H4 (cell line): ENCODE measurements at places on chromosomes 7 and 10.

DNA sequence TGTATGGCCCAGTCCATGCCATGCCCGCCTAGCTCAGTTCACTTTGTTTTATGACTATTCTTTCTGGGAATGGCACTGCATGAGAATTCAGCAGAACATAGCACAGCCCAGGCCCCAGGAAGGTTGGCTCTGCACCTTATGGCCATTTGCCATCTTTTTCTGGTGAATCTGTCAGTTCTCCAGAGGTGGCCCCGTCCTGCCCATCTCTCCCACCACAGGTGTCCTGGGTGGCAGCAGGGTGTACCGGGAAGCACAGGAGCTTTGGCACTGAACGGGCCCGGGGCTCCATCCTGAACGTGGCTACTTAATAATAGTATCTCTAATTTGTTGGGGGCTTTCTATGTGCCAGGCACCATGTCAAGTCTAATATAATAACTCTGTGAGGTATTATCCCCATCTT, 24.7 kb downstream of the GOLGA7B start:
- no peak for DNase-seq

DNA sequence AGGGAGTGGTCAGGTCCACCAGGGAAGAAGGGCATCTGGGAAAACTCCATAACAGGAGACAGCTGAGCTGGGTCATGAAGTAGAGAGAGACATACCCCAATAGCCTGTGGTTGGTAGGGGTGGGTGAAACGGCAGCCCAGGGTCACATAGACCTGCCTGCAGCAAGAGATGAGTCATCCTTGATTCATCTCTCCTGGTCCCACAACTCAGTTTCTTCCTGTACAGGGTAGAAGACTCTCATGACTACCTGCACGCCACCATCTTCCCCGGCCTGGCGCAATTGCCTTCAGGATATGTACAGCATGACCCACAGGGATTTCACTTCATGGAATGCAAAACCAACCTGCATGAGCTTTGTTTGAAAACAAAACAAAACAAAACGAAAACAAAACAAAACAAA, 45.1 kb upstream of the ADAM12 start:
- peak; percentile 45 for DNase-seq

GRCh38 chr7:37118004-37118403, 330.7 kb downstream of the ELMO1 start:
- DNase-seq = no peak

- DNase-seq = no peak
Observed at GRCh38 chr7:106597751-106598546, 63.0 kb downstream of the CCDC71L start.

DNA sequence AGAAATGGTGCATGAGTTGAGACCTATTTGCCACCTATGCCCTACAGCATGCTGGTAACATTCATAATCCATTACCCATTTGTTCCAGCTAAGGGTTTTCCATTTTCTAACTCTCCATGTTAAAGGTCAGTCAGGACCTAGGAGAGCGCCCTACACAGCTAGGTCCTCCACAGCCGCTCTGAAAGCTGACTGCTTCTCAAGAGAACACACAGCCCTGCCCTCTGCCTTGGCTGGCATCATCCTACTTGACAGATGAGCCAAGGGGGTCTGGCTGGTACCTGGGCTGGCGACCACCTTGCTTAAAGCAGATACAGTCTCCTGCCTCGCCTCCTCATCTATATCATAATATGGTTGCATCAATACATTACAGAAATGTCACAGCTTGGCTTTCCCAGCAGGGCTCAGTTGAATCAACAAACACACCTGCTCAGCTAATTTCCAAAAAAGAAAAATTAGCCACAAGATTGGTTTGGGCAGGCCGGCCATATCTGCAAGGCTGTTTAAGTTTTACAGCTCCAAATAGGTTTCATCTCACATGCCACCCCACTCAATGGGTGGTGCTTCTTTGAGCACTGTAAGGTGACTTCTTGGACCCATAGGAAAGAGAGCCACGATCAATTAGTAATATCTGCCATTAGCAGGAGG, 17.3 kb downstream of the TLL2 start:
- no peak for DNase-seq

- no peak for DNase-seq
Observed at GRCh38 chr10:93081318-93081717, 7.6 kb downstream of the CYP26A1 start.

GRCh38 chr10:10831085-10831484, 186.6 kb upstream of the CELF2 start:
- peak; percentile 19 for DNase-seq

DNA sequence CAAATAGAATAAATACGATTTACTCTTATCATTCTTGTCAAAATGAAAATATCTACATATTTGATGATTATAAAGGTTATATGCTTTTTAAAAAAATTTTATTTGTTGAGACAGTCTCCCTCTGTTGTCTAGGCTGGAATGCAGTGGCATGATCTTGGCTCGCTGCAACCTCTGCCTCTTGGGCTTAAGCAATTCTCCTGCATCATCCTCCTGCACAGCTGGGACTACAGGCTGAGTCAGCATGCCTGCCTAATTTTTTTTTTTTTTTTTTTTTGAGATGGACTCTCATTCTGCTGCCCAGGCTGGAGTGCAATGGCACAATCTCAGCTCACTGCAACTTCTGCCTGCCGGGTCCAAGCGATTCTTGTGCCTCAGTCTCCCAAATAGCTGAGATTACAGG, 48.9 kb downstream of the PUS7 start:
- peak; percentile 55 for DNase-seq

GRCh38 chr7:31741852-31742251, 54.8 kb downstream of the PPP1R17 start:
- no peak for DNase-seq

DNA sequence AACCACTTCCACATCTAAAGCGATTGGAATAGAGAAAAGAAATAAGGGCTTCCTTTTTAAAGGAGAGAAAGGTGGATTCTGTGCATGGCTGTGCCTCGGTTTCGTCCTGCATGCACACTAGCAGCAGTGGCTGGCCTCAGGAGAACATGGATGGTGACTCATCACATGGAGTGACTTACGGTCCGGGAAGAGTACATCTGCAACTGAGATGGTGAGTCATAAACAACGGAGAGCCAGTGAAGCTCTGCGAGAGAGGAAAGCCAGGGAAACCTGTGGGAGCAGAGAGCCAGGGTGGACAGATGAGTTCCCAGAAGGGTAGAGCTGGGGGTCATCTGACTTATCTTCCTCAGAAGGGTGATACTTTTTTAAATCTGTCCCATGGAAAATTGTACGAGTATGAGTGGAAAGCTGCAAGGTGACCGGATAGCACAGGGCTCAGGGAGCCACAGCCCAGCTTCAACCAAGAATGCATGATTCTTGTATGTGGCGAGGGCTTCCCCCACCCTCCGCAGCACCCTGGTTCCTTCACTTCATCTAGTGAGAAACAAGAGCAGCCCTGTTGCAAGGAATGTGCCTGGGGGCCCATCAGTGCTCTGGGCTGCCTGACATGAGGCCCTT, 259.1 kb downstream of the KLF6 start:
- peak; percentile 92 for DNase-seq

DNA sequence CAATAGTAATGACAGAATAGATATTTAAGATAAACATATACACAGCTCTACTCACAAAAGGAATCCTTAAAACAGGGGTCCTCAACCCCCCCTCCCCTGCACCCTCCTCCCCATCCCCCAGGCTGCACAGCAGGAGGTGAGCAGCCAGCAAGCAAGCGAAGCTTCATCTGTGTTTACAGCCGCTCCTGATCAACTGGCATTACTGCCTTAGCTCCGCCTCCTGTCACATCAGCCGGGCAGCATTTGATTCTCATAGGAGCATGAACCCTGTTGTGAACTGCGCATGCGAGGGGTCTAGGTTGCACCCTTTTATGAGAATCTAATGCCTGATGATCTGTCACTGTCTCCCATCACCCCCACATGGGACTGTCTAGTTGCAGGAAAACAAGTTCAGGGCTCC, 65.5 kb downstream of the SMURF1 start:
- DNase-seq = no peak

- no peak for DNase-seq
Observed at GRCh38 chr7:104306793-104307192, 21.6 kb upstream of the LHFPL3 start.

DNA sequence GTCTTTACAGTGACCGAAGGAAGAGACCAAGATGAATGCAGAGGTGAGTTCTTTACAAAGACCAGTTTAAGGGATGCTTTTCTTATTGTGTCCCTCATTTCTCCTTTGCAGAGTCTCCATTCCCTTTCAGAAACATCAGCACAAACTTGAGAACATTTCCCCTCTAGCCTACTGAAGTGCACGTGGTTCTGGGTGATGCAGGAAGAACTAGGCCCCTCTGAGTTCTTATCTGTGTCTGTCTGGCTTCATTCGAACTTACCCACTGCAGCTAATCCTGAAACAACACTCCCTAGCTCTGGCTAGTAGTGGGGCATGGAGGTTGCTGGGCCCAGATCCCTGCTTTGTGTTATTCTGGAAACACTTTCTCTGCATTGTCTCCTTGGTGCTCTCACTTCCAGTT, 12.6 kb downstream of the BLVRA start:
- DNase-seq = no peak

DNA sequence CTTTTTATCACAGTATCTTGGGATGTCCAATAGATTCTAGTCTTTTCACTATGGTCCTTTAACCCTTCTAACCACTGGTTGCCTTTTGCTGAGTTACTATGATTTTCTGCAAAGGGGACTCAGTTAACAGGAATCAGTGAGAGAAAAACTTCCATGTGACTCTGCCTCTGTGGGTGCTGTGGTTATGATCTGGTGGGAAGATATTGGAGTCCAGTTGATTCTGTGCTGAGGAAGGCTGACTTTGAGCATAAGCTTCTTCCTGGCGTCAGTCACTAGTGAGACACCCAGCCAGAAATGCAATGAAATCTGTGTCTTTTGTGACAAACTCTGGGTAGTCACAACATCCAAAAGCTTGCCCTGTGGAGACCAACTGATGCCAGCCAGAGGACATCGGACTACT, 648.0 kb downstream of the SUGCT start:
- DNase-seq = no peak

- no peak for DNase-seq
Observed at GRCh38 chr10:47383261-47384147, 589 bp downstream of the ZNF488 start.

DNA sequence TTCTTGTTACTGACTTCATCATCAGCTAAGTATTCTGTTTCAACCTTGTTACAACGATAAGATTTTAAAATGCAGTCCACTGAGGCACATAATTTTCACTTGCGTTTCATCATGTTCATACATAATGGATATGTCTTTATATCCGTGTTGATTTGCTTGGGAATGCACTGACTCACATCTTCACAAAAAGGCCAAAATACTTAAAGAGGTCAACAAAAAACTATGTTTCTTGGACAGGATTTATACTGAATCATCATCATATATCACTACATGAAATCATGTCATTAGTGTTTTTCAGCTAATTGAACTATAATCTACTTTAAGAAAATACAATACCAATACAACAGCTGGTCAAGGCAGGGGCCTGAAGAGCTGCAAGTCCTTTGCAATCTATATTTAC, 324.5 kb upstream of the KLF6 start:
- DNase-seq = no peak

- peak; percentile 89 for DNase-seq
Observed at GRCh38 chr7:75772081-75773077, at the start of gene CCL26. CCL26 (minus strand) TSS chr7:75772211; CDS start chr7:75772176, 35 bp downstream.

GRCh38 chr10:11687779-11688447, 54.3 kb upstream of the ECHDC3 start:
- DNase-seq = no peak

DNA sequence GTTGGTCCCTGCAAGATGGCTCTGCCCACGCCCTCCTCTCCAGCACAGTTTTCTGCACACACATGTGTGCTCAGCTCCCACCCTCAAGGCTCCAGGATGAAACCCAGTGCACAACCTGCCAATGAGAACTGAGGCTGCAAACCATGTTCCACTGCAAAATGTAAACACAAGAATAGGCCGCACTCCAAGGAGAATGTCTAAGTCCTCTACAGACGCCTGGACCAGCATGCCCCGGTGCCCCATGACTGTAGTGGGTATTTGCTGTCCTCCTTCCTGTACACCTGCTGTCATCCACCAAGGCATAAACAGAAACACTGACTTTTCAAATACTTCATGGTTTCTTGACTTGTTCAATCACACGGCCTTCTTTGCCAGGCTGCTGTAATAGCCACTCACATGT, 72.6 kb downstream of the COBL start:
- no peak for DNase-seq

GRCh38 chr10:26715137-26715487, 17.6 kb downstream of the PDSS1 start:
- no peak for DNase-seq

- no peak for DNase-seq
Observed at GRCh38 chr10:64344211-64344610, 823.0 kb downstream of the REEP3 start.

- DNase-seq = peak; percentile 50
Observed at GRCh38 chr7:38840736-38841460, 68.1 kb downstream of the VPS41 start.

DNA sequence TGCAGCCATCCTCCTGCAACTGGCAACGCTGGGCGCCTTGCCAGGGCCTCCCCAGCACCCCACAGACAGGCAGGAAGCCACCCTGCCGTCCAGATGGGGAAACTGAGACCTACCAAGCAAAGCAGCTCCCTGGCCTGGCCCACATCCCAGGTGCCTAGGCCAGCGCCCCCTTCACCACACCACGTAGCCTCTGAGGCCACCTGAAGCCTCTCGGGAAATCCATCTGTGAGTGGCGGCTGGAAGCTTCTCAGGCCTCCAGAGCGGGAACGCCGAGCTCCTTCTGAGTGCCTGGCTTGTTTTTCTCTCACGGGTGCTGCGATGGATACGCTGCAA, 58.7 kb downstream of the UNCX start:
- DNase-seq = no peak

- DNase-seq = no peak
Observed at GRCh38 chr10:59018977-59019376, 157.5 kb upstream of the PHYHIPL start.

DNA sequence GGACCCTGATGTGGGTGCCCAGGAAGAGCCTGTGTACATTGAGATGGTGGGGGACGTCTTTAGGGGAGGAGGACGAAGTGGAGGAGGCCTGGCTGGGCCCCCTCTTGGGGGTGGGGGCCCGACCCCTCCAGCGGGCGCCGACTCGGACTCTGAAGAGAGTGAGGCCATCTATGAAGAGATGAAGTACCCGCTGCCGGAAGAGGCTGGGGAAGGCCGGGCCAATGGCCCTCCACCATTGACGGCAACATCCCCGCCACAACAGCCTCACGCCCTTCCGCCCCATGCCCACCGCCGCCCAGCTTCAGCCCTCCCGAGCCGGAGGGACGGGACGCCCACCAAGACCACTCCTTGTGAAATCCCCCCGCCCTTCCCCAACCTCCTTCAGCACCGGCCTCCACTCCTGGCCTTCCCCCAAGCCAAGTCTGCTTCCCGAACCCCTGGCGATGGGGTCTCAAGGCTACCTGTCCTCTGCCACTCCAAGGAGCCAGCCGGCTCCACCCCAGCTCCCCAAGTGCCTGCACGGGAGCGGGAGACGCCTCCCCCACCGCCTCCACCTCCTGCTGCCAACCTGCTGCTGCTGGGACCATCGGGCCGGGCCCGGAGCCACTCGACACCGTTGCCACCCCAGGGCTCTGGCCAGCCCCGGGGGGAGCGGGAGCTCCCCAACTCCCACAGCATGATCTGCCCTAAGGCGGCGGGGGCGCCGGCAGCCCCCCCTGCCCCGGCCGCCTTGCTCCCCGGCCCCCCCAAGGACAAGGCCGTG, 4.8 kb downstream of the NYAP1 start:
- no peak for DNase-seq

- no peak for DNase-seq
Observed at GRCh38 chr10:58894929-58895328, 281.5 kb upstream of the PHYHIPL start.

GRCh38 chr10:113565364-113565763, 12.5 kb downstream of the HABP2 start:
- no peak for DNase-seq

GRCh38 chr10:93438613-93439253, 43.4 kb downstream of the MYOF start:
- DNase-seq = no peak

- no peak for DNase-seq
Observed at GRCh38 chr10:62852961-62853702, 37.0 kb upstream of the EGR2 start.
